ENCODE measurements at places on chromosomes 2 and 18.
A peak's percentile ranks its signal among the peaks of the same experiment; 100 is the strongest.

DNA sequence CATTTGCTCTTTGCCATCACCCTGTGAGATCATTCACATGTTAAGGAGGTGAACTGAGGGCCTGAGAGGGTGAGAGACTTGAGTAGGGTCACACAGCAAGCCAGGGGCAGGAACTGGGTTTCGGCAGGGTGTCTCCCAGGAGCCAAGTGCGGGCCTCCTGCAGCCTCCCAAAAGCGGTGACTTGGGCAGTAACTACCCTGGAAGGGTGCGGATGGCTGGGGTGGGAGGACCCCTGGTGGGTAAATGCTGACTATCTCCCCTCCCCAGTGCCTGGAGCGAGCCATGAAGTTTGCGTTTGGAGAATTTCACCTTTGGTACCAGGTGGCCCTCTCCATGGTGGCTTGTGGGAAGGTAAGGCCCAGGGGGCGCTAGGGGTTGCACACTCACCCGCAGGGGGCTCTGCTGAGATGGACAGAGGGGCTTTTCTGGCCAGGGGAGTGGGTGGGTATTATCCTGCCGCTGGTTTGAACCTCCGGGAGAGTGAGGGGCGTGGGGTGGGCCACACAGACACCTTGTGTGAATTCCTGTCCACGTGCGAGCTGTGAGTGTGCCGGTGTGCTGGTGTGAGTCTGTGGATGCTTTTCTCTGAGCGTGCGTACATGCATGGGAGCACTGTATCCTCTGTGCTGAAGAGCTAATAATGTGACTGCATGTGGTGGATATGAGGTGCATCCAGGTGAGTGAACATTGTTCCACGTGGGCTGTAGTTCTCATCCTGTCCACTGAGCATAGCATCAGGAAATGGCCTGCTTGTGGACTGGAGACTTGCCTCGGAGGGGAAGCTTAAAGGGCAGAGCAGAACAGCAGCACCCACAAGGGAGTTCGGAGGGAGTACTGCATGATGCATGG lies 91.0 kb upstream of the MCFD2 start:
- DNase-seq: no peak

GRCh38 chr18:9648431-9649163 lies 34.2 kb upstream of the PPP4R1 start:
- no peak for DNase-seq

DNA sequence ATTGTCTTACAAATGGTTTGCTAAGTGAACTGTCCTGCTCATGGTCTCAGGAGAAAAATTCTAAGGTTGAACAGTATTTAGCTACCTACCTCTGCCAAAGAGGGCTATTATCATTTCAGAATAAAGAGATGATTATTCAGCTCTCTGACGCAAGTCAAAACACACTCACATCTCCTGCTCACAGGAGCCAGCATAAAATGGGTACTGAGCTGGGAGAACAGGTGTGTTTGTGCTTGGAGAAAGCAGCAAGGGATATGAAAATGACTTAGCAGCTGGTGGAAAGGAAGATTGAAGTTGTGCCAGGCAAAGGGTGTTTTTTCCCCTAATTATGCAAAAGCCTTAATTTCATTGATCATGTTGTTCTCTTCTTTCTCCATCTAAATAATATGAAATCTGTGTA lies 47.3 kb upstream of the TANK start:
- DNase-seq: no peak

- no peak for DNase-seq
Measured at GRCh38 chr18:24006712-24007313, 7.7 kb upstream of the TTC39C start.

GRCh38 chr18:13562494-13563029 lies 163.8 kb downstream of the FAM210A start:
- DNase-seq: no peak

GRCh38 chr2:130864830-130865800 lies 28.4 kb downstream of the ARHGEF4 start:
- peak; percentile 45 for DNase-seq

- peak; percentile 80 for DNase-seq
Measured at GRCh38 chr2:172293952-172294351, 133.4 kb upstream of the ITGA6 start.

GRCh38 chr2:134482131-134482723 lies 228.4 kb downstream of the MGAT5 start:
- no peak for DNase-seq

DNA sequence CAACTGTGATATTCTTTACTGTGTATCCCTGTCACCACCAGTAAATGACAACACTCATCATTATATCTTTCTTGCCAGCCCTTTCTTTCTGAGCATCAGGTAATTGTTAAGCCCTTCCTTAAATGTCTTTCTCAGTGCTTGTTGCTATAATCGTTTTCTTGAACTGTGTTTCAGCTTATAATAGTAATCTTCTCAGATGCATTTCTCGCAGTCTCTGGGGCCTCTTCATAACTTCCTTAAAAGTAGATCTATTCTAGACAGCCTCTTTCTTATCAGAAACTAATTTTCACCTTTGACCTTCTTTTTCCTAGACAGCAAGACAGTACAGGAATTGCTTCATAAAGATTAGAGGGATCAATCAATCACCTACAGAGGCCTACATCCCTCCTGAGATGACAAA lies 648.1 kb downstream of the CPS1 start:
- DNase-seq: no peak

DNA sequence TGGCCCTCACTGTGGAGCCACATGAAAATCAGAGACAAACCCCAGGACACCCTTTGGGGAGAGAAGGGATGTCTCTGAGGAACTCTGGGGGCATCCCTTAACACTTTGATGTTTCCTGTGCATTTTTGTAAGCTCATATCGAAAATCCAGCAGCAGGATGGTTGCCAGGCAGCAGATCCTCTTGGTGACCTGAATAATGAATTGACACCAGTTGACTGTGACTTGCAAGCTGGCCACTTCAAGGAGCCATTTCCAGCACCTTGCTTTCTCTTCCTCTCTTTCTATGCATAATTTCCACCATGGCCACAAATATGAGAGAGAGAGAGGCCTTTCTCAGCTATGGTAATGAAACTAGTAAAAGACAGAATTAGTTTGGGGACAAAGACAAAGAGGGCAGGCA lies 91.7 kb downstream of the NRP2 start:
- DNase-seq: no peak

GRCh38 chr2:20446917-20447436 lies at the start of gene RHOB:
RHOB (plus strand) TSS chr2:20447074; CDS start chr2:20447466, 392 bp downstream.
- DNase-seq: peak; percentile 97

DNA sequence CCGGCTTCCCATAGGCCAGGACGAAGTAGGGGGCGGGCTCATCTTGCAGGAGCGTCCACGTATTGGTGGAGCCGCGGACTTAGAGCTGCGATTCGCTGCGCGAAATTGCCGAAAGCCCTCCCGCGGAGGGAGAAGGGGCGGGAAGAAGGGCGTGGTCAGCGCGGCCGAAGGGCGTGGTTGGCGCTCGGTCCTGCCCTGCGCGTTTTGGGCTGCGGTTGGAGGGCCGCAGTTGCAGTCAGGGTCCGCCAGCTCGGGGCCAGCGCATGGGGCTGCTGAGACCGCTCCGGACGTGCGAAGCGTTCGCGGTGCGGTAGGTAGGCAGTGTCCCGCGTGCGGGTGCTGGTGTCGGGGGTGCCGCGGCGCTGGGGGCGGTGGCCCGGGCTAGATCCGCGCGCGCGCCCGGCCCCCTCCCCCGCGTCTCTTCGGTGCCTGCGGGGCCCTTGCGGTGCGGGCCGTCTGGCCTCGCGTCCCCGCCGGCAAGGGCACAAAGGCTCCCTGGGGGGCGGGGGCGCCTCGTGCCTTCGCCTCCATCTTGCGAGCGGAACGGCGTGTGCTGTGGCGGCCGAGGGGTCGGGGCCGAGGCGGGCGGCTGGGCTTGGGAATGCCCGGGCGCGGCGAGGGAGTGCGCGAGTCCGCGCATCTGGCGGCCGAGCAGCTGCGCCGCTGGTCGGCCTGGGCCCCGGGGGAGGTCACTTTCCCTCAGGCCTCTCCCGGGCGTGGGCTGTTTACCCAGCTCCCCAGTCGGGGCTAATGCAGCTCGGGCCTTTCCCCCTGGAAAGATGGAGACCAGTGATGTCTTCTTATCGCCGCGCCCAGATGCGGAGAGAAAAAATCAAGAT lies at the start of gene CEP68:
Gene CEP68 (plus strand): TSS at position 202 of the 839 bp plus-strand sequence. CDS start 13,029 bp downstream, outside the sequence.
- DNase-seq: peak; percentile 98

DNA sequence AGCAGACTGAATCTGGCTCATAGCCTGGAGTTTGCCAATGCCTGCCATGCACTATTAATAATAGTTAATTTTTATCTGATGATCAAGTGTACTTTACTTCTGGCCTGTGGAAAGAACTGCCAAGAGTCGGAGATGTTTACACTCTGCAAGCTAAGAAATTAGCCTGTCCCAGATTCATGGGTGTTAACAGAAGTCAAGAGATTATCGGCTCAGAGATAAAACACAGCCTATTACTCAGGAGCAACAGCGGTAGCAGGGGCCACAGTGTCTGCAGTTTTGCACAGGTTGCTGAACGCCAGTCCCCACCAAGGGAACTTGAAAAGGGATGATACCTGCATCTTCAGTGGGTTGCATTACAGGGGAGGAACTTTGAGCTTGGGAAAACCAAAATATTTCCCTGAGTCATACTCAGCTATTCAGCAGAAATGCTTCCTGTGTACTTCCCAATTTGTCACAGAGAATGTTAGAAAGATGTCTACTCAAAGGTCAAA lies 4.3 kb upstream of the ADI1 start:
- no peak for DNase-seq

GRCh38 chr2:62309465-62310091 lies 113.7 kb downstream of the B3GNT2 start:
- no peak for DNase-seq

GRCh38 chr2:151241224-151241623 lies 20.4 kb downstream of the RBM43 start:
- DNase-seq: no peak

DNA sequence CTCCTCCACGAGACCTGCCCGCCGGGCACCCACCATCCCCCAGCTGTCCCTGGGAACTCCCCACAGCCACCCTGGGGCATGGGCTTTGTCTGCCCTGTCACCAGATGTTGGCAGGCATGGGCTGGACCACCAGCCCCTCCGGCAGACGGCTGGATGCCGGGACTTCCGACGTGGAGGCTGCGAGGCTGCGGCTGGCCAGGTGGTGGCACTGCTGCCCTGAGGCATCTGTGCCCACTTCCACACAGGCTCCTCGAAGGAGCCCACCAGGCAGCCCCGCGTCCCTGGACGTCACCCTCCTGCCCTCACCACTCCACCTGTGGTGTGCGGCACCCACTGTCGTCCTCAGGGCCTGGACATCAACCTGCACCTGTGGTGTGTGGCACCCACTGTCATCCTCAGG lies 319.9 kb upstream of the SALL3 start:
- no peak for DNase-seq

DNA sequence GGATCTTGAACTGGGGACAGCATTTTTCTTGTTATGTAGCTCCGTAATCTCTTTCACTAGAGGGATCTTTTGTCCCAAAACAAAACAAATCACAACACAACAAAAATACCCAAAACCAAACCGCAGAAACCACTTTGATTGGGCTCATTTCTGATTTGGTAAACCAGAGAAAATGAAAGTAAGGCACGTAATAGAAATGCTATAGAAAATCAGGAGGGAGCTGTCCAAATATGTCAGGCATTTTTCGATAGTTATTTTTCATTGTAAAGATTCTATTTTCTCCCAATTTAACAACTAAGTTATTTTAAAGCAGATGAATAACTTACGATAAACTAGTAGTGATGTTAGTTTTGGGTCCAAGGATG lies 406.5 kb downstream of the XIRP2 start:
- no peak for DNase-seq

DNA sequence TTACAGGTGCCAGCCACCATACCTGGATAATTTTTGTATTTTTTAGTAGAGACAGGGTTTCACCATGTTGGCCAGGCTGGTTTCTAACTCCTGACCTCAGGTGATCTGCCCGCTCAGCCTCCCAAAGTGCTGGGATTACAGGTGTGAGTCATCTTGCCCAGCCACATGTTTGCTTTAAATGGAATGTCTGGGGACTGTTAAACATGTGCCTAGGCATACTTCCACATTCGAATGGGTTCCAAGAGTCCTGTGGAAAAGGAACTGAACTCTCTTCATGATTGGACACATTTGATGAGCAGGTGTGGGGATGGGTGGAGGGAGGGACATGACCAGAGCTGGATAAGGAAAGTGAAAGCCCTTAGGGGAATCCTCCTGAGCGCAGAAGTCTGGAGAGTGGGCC lies 58.4 kb upstream of the GREB1L start:
- DNase-seq: no peak

- no peak for DNase-seq
Measured at GRCh38 chr2:176291809-176292283, 22.6 kb downstream of the MTX2 start.

- DNase-seq: no peak
Measured at GRCh38 chr2:213281156-213281555, 3.1 kb upstream of the SPAG16 start.

Measured in transverse colon (tissue), 4 donors.